ENCODE measurements at places on chromosomes 16 and 17.

- H3K36me3 ChIP-seq, result peaks cover 15% of the 10 kb centered on the region
- no peaks in the 10 kb centered on the region for H3K27me3 ChIP-seq
- H3K27ac ChIP-seq, result no peak overlapping the region
Measured at GRCh38 chr16:3673676-3674377, 19.3 kb downstream of the DNASE1 start.

DNA sequence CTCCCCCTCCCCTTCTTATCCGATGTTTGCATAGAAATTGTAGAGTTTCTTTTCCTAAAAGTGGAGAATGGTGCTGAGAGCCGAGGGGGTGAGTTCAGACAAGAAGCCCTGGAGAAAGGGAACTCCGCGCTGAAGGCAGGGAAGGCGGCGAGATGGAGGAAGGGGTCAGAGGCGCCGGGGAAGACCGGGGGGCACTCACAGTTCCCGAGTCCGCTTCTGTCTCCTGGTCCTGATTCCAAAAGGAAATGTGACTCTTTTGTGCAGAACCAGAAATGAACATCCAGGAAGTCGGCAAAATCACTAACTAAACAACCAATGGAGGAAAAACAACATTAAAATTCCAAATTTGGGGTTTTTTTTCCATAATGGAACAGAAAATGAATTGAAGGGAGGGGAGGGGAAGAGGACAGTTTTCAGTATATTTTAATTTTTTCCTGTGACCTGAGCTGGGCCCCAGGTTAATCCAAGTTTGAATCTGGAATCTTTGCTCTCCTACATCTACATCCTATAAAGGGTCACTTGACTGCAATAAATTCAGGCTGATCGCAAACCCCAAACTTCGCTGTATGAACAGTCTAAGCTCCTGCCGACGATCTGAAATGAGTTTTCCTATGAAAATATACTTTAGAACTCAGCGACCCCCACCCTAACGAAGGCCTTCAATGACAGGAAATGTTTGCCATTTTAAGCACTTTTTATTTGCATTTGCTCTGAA, 252.3 kb downstream of the C16orf95 start:
- DNase-seq, result no peak
- no peaks in the 10 kb centered on the region for H3K36me3 ChIP-seq
- H3K27ac ChIP-seq, result no peak overlapping the region
- H3K4me1 ChIP-seq, result no peaks in the 10 kb centered on the region
- H3K4me3 ChIP-seq, result no peak overlapping the region

DNA sequence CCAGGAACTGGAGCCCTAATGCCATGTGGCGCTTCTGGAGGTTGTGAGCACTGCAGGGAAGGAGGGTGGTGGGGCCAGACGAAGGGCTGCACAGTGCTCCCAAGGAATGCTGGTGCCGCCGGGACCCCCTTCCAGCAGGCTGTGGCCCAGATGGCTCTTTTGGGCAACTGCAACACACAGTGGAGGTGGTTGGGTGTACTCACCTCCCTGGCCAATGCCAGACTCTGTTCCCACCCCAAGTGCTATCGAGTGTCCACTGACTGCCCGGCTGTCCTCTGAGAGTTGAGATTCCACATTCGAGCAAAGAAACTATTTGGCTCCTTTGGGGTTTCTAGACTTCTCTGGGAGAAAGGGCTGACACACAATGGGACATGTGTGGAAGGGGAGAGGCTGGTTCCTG, 167.9 kb downstream of the RGS9 start:
- H3K27me3 ChIP-seq, result no peaks in the 10 kb centered on the region
- no peak overlapping the region for H3K27ac ChIP-seq
- no peak overlapping the region for H3K4me3 ChIP-seq

- H3K36me3 ChIP-seq, result no peaks in the 10 kb centered on the region
- peaks cover 30% of the 10 kb centered on the region for H3K4me1 ChIP-seq
- DNase-seq, result no peak
- H3K27me3 ChIP-seq, result peaks cover 17% of the 10 kb centered on the region
- H3K27ac ChIP-seq, result no peak overlapping the region
- no peak overlapping the region for H3K4me3 ChIP-seq
Measured at GRCh38 chr17:4502466-4503154, 3.9 kb downstream of the SPNS2 start.

DNA sequence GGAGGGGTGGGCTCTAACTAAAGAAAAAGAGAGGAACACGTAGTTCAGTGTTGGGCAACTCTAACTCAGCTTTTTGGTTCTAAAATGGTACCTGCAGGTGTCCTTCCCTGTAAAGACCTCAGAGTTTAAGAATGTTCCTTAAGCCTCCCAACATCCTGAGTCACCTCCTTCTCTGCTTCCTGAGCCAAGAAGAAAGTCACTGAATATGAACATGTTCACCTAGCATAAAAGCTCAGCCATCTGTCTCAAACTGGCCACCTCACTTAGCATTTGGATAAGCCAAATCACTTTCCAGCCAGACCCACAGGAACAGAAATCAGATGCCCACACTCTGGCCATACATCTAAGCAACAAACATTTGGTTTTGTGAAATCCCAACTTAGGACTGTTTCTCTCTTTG, 3.7 kb downstream of the TMEM98 start:
- no peaks in the 10 kb centered on the region for H3K36me3 ChIP-seq
- H3K4me3 ChIP-seq, result no peak overlapping the region
- no peak overlapping the region for H3K27ac ChIP-seq
- peaks cover 19% of the 10 kb centered on the region for H3K27me3 ChIP-seq

GRCh38 chr17:79811011-79811867, 14.4 kb upstream of the CBX8 start:
- H3K4me1 ChIP-seq, result peaks cover 34% of the 10 kb centered on the region
- no peak overlapping the region for H3K4me3 ChIP-seq
- H3K27me3 ChIP-seq, result peaks cover 74% of the 10 kb centered on the region
- no peaks in the 10 kb centered on the region for H3K36me3 ChIP-seq
- no peak overlapping the region for H3K27ac ChIP-seq

- H3K36me3 ChIP-seq, result no peaks in the 10 kb centered on the region
- no peak for DNase-seq
- H3K27me3 ChIP-seq, result peaks cover 10% of the 10 kb centered on the region
Measured at GRCh38 chr16:77170805-77171204, 20.2 kb upstream of the MON1B start.

DNA sequence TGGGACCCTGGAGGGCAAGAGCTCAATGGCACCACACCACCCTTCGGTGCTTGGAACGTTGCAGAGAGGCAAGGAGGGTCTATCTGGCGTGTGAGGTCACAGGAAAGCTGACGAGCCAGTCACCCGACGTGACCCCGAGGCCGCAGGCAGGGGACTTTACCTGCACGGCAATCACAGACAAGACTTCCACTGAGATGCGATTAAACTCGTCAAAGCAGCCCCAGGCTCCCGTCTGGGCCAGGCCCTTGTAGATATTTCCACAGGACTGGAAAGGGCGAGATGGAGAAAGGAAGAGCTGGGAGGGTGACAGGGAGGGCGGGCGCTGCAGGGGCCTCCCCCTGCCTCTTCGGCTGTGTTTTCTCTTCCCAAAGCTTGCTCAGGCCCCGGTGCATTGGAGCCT, 78.3 kb downstream of the DNAH17 start:
- H3K27ac ChIP-seq, result no peak overlapping the region
- no peaks in the 10 kb centered on the region for H3K27me3 ChIP-seq
- H3K4me3 ChIP-seq, result no peak overlapping the region
- H3K36me3 ChIP-seq, result no peaks in the 10 kb centered on the region

- H3K4me1 ChIP-seq, result peaks cover 6% of the 10 kb centered on the region
- H3K27ac ChIP-seq, result no peak overlapping the region
- DNase-seq, result no peak
- H3K36me3 ChIP-seq, result no peaks in the 10 kb centered on the region
- peak overlapping the region; percentile 39 for H3K4me3 ChIP-seq
- H3K27me3 ChIP-seq, result peaks cover 7% of the 10 kb centered on the region
Measured at GRCh38 chr16:30009990-30010843, 610 bp downstream of the DOC2A start.

- peaks cover 4% of the 10 kb centered on the region for H3K36me3 ChIP-seq
- peaks cover 22% of the 10 kb centered on the region for H3K4me1 ChIP-seq
- H3K27ac ChIP-seq, result no peak overlapping the region
- no peak overlapping the region for H3K4me3 ChIP-seq
- no peaks in the 10 kb centered on the region for H3K27me3 ChIP-seq
- DNase-seq, result no peak
Measured at GRCh38 chr16:67782567-67783352, 23.6 kb downstream of the RANBP10 start.

GRCh38 chr16:12255919-12256665, 279.6 kb downstream of the SNX29 start:
- H3K27me3 ChIP-seq, result no peaks in the 10 kb centered on the region
- DNase-seq, result no peak
- H3K4me3 ChIP-seq, result no peak overlapping the region

GRCh38 chr16:47323241-47323640, 137.6 kb downstream of the ITFG1 start:
- no peak overlapping the region for H3K4me3 ChIP-seq
- DNase-seq, result no peak
- H3K4me1 ChIP-seq, result no peaks in the 10 kb centered on the region
- H3K27me3 ChIP-seq, result no peaks in the 10 kb centered on the region
- no peaks in the 10 kb centered on the region for H3K36me3 ChIP-seq

All from CD8-positive, alpha-beta memory T cell (primary cell).